ENCODE measurements at places on chromosomes 4 and X.

- DNase-seq: no peak
Measured at GRCh38 chr4:2352171-2352570, 66.3 kb downstream of the ZFYVE28 start.

- DNase-seq: no peak
Measured at GRCh38 chr4:4937926-4938325, 78.5 kb downstream of the MSX1 start.

DNA sequence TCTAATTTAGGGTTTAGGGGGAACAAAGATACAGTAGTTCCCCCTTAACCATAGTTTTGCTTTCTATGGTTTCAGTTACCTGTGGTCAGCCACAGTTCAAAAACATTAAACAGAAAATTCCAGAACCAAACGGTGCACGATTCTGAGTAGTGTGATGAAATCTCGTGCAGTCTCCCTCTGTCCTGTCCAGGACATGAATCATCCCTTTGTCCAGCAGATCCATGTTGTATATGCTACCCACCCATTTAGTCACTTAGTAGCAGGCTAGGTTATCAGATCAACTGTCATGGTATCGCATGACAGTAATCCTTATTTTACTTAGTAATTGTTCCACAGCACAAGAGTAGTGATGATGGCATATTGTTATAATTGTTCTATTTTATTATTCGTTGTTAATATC lies 556.1 kb downstream of the IL1RAPL1 start:
- no peak for DNase-seq

DNA sequence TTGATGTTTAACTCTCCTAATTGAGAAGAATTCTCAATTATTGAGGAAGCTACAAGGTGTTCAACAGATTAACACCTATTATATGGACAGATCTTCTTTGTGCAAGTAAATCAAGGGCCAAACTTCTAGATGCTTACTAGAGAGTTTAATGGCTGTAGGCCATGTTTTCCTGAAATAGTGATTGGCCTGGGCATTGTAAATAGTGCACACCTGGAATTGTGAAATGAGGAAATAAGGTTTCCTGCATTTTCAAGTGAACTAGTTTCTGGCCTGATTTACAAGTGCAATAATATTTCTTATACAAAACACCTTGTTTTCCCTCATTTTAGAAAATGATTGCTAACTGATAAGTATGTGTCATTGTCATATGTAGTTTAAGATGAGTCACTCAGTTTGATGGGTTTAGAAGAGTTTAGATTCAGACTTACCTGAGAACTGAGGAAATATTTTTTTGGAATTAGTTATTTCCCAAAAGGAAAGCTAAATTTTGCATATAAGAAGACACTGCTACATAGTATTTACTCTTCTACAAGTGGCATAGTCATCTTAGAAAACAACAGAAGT lies 21.2 kb downstream of the AFF1 start:
- DNase-seq: no peak

DNA sequence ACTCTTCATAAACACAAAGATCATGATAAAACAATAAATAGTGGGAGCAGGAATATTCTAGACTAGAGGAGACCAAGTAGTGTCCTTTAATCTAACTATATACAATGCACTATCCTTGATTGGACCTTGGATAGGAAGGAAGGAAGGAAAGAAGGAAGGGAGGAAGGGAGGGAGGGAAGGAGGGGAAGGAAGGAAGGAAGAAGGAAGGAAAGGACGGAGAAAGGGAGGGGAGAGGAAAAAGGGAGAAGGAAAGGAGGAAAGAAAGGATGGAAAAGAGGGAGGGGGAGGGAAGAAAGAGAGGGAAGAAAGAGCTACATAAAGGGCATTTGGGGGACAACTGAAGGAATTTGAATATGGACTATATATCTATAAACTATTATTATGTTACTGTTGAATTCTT lies 95.0 kb upstream of the SMARCAD1 start:
- no peak for DNase-seq
